ENCODE measurements at places on chromosomes 11 and 22. TPM values are rescaled to one million over a fixed set of nuclear protein-coding genes. Genes with fewer than 3 reads are reported as not detected.

Gene ROBO4
- 6.4 TPM for total RNA-seq

Gene ARRB1
- 19.3 TPM for total RNA-seq

DNA sequence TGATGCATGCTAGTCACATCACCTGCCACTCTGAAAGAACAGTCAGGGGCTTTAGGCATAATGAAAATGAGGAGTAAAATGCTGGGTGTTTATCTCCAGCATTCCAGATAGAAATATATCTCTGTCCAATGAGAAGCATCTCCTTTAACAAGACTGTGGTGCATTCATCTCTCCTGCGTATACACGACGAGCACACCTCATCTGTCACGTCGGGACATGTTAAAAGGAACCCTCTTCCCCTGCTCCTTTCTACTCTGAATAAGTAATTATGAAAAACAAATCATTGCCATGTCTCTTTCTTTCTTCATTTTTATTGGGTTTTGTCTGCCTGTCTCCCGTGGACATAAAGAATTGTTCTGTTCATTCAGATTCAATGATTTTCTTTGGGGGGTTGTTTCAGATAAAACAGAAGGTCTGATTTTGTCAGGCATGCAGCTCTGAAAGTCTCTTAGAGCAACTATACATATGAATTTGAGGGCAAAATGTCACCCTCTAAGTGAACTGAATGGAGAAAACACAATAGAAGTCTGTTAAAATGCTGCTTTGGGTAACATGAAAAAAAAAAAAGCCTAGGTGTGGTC is 195.0 kb downstream of the MAML2 start:
- no peak for DNase-seq
- no peaks in the 10 kb centered on the region for H3K4me1 ChIP-seq
- no peaks in the 10 kb centered on the region for H3K27me3 ChIP-seq
- H3K36me3 ChIP-seq: no peaks in the 10 kb centered on the region

Gene AIP
- 21.5 TPM for total RNA-seq

DNA sequence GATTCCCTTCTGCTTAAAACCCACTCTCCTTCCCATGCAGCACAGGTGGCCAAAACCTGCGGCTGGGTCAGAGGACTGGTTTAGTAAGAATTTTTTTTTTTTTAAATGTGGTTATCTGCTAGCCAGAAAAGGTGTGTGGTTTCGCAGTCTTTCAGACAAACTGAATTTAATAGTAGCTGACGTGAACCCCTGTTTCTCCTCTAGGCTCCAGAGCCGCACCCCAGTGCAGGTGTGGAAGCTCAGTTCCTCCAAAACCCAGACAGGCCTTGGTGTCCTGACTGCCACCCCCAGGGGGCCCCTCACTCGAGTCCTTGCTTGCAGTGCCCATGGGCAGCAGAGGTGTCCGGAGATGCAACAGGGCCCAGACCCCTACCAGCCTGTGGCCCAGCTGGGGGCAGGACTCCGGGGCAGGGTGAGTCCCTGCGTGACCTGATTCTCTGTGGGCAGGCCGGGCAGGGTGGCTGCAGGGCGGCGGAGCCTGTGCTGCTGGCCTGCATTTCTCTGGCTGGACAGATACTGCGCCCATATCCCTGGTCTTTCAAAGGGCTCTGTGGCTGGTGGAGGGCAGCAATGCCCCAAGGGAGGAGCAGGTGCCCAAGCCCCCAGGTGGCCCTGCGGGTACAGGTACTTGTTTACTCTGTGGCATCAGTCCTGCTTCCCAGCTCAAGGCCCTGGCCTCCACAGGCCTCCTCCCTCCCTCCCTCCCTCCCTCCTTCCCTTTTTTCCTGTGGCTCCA is 15.2 kb downstream of the KCNQ1 start:
- no peak overlapping the region for H3K4me3 ChIP-seq
- no peaks in the 10 kb centered on the region for H3K4me1 ChIP-seq
- H3K36me3 ChIP-seq: no peaks in the 10 kb centered on the region
- H3K27ac ChIP-seq: no peak overlapping the region
- DNase-seq: no peak
- H3K27me3 ChIP-seq: no peaks in the 10 kb centered on the region

DNA sequence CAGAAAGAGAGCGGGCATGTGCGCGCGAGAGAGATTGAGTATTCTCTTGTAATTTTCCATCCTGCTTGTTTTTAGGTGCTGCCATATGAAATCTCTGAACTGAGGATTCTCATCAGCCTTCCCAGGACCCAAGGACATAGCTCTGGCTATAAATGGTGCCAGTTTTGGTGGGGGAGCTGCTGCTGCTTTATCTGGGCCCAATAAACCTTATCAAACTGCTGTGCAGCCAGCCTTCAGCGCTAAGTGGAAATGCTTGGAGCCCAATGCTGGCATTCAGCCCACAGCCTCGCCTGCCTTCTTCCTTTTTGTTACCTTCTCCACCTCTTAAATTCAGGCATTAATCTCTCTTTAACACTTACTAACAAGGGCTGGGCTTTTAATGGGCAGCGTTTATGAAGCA is 2.4 kb upstream of the ZBTB16 start:
- no peak overlapping the region for H3K27ac ChIP-seq
- no peaks in the 10 kb centered on the region for H3K36me3 ChIP-seq
- H3K27me3 ChIP-seq: no peaks in the 10 kb centered on the region
- H3K4me3 ChIP-seq: no peak overlapping the region

Gene NXPE4
- not detected for total RNA-seq

DNA sequence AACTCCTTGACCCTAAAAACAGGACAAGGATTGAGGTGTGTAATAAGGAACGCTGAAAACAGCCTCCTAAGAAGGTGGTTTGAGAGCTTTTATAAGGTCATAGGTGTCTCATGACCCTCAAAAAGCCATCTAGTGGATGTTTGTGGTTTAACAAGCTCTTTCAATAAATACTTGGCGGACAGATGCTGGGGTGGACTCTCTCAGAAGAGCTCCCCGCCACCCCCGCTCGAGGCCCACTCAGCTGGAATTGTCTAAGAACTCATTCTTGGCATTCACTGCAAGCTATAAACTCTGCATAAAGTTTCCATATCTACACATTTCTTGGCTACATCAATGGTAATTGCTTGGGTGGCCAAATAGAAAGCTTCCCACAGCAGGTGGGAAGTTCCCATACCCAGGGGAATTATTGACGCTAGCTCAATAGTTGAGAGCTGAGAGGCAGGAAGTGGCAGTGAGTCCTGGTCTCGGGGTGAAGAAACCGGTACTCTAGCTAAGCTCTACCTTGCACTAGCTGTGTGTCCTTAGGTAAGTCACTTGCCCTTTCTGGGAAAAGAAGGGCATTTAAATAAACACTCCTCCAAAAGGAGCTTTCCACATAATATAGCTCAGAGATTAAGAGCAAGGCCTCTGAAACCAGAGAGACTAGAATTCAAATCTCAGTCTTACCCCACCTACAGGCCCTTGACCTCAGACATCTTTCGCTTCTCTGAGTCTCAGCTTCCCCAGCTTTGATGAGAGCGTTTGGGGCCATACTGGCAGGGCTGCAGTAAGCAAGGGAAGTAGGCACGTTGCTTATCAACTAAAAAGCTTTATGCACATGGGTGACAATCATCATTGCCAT is 6.4 kb downstream of the MS4A15 start:
- H3K27ac ChIP-seq: no peak overlapping the region
- H3K4me1 ChIP-seq: no peaks in the 10 kb centered on the region
- DNase-seq: no peak
- H3K4me3 ChIP-seq: no peak overlapping the region
- no peaks in the 10 kb centered on the region for H3K27me3 ChIP-seq
- H3K36me3 ChIP-seq: no peaks in the 10 kb centered on the region

GRCh38 chr11:87252869-87253268 is 215.1 kb downstream of the TMEM135 start:
- no peaks in the 10 kb centered on the region for H3K27me3 ChIP-seq
- H3K27ac ChIP-seq: no peak overlapping the region
- H3K36me3 ChIP-seq: no peaks in the 10 kb centered on the region

DNA sequence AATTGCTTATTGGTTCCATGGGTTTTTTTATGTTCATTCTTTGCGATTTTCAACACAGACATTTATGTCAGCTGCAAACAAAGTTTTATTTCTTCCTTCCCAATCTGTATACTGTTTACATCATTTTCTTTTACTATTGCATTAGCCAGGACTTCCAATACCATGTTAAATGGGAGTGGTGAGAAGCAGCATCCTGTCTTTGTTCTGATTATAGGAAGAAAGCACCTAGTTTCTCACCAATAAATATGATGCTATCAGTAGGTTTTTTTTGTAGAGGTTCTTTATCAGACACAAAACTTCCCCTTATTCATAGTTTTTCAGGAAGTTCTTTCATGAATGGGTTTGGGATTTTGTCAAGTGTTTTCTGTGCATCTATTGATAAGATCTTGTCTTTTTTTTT is 28.0 kb upstream of the OR8B8 start:
- H3K36me3 ChIP-seq: no peaks in the 10 kb centered on the region
- no peaks in the 10 kb centered on the region for H3K27me3 ChIP-seq

DNA sequence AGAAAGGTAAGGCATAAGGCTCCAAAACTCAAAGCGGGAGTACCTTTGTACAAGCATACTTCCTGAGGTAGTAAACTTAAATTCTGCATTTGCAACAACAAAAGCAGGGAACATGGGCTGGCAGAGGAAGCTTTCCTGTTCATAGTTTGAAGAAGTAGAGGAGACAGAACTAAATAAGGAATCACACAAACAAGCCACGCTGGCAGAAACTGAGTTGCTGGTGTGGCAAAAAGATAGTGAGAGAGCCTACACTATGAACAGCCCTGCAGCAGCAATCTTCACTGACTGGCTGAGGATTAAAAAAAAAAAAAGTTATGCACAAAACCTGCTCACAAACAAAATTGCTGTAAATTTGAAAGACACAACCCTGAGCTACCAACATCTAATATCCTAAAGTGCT is 46.5 kb downstream of the FCHSD2 start:
- H3K4me3 ChIP-seq: no peak overlapping the region
- no peak for DNase-seq
- peaks cover 2% of the 10 kb centered on the region for H3K4me1 ChIP-seq
- H3K36me3 ChIP-seq: peaks cover 3% of the 10 kb centered on the region
- no peaks in the 10 kb centered on the region for H3K27me3 ChIP-seq
- H3K27ac ChIP-seq: no peak overlapping the region

Gene BATF2
- total RNA-seq: 0.51 TPM

Gene SMC1B
- total RNA-seq: 0.05 TPM

GRCh38 chr11:85044911-85045310 is 582.2 kb downstream of the DLG2 start:
- H3K4me1 ChIP-seq: no peaks in the 10 kb centered on the region
- no peaks in the 10 kb centered on the region for H3K27me3 ChIP-seq
- H3K27ac ChIP-seq: no peak overlapping the region
- no peaks in the 10 kb centered on the region for H3K36me3 ChIP-seq
- H3K4me3 ChIP-seq: no peak overlapping the region
- DNase-seq: no peak

DNA sequence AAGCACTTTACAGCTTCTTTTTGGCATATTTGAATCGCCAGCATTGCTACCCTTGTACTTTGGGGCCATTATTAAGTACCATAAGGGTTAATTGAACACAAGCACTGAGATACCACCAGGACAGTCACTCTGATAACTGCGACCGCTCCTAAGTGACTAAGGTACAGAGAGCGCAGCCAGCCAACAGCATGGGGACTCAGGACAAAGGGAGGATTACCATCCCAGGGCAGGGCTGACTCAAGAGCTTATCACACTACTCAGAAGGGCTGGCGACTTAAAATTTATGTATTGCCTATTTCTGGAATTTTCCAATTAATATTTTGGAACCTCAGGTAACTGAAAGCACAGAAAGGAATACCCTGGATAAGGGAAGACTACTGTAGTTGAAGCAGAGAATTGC is 479 bp downstream of the ZNF280A start:
- H3K27ac ChIP-seq: no peak overlapping the region
- H3K27me3 ChIP-seq: no peaks in the 10 kb centered on the region
- no peaks in the 10 kb centered on the region for H3K36me3 ChIP-seq
- DNase-seq: no peak
- H3K4me1 ChIP-seq: no peaks in the 10 kb centered on the region

DNA sequence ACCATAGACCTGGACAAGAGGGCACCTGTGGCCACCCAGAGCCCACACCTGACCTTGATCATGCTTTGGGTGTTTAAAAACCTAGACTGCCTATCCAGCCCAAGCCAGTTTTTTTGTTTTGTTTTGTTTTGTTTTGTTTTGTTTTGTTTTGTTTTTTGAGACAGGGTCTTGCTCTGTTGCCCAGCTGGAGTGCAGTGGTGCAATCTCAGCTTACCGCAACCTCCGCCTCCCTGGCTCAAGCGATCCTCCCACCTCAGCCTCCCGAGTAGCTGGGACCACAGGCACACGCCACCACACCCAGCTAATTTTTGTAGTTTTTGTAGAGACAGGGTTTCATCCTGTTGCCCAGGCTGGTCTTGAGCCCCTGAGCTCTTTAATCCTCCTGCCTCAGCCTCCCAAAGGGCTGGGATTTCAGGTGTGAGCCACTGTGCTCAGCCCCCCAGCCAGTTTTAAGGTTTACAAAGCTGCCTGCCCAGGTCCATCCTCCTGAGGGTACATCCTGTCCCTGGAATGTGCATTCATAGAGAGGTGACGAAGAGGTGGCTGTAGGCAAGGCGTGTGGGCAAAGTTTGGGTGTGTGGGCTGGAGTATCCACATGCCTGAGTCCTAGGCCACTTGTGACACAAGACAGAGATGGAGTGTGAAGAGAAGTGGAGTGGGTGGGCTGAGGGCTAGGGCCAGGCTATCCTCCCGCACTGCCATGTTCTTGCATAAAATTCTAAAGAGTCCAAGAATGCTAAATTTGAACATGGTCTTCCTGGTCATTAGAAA is 3.3 kb upstream of the CD82 start:
- H3K4me3 ChIP-seq: no peak overlapping the region
- no peak overlapping the region for H3K27ac ChIP-seq
- H3K36me3 ChIP-seq: no peaks in the 10 kb centered on the region
- H3K27me3 ChIP-seq: no peaks in the 10 kb centered on the region
- no peak for DNase-seq
- peaks cover 18% of the 10 kb centered on the region for H3K4me1 ChIP-seq

DNA sequence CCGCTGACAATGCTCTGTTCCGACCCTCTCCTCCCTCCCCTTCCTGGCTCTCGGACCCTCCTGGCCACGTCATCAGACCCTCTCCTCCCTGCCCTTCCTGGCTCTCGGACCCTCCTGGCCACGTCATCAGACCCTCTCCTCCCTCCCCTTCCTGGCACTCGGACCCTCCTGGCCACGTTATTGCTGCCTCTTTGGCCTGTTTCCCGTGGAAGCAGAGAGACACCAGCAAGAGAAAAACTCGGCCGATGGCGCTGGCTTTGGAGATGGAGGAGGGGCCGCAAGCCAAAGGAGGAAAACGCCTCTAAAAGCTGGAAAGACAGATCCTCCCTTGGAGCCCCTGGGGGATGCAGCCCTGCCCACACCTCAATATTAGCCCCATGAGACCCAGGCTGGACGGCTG is 463.3 kb downstream of the BRD1 start:
- H3K4me1 ChIP-seq: no peaks in the 10 kb centered on the region
- H3K27ac ChIP-seq: no peak overlapping the region
- no peak overlapping the region for H3K4me3 ChIP-seq
- no peaks in the 10 kb centered on the region for H3K27me3 ChIP-seq
- no peaks in the 10 kb centered on the region for H3K36me3 ChIP-seq
- no peak for DNase-seq

- no peak for DNase-seq
- no peak overlapping the region for H3K4me3 ChIP-seq
- H3K4me1 ChIP-seq: no peaks in the 10 kb centered on the region
Measured at GRCh38 chr11:39678996-39679395, 1780.5 kb downstream of the LRRC4C start.

All from liver (tissue), 10 donors.